ENCODE measurements at places on chromosomes 11 and 22.

- no peak for DNase-seq
These were observed 10.8 kb downstream of the CRYBA4 start for GRCh38 chr22:26632422-26633155.

- no peak for DNase-seq
These were observed 36.9 kb downstream of the MORC2 start for GRCh38 chr22:30931541-30932300.

- DNase-seq, result no peak
These were observed 59.9 kb downstream of the FAM168A start for GRCh38 chr11:73537969-73538368.

- no peak for DNase-seq
These were observed 28.9 kb upstream of the SHISAL1 start for GRCh38 chr22:44341431-44342346.

DNA sequence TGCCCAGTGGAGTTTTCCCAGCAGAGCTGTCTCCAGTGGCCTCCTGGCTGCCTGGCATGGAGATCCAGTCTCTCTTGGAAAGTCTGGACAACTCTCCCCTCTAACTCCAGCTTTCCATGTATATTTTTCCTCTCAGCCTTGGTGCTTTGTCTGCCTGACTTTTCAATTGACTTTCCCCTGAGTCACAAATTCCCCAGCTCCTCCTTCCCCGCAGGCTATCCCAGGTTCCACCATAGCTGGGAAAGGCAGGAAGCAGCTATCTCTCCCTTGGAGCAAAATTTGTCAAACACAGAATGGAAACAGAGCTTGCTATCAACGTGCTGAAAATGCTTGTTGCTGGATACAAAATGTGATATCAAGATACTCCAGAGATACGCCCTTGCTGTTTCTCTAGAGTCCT, 384.8 kb downstream of the TMEM135 start:
- DNase-seq, result no peak
